ENCODE measurements at places on chromosomes 6 and 20.
A peak's percentile ranks its signal among the peaks of the same experiment; 100 is the strongest.

GRCh38 chr6:62474793-62475192 is 188.8 kb upstream of the KHDRBS2 start:
- DNase-seq: no peak

DNA sequence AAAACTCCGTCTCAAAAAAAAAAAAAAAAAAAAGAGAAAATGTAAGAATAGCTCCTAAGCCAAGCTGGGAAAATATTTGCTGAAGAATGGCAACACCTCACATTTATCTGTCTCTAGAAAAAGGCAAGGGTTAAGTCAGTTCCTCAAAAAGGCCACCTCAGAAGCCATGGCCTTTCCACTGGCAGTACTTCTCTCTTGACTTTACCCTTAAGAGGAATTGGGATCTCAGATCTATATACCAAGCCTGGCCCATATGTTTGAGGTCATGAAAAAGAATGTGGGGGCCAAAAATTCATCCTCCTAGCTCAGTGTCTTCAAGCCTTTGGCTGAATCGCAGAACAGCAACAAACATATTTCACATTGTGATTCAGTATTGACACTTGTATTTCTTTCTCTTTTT is 10.9 kb upstream of the NCOA3 start:
- DNase-seq: no peak

DNA sequence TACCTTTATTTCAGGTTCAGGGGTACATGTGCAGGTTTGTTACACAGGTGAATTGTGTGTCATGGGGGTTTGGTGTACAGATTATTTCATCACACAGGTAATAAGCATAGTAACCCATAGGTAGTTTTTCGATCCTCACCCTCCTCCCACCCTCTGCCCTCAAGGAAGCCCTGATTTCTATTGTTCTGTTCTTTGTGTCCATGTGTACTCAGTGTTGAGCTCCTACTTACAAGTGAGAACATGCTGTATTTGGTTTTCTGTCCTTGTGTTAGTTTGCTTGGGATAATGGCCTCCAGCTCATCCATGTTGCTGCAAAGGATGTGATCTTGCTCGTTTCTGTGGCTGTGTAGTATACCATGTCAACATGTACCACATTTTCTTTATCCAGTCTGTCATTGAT is 66.0 kb downstream of the STK4 start:
- no peak for DNase-seq

DNA sequence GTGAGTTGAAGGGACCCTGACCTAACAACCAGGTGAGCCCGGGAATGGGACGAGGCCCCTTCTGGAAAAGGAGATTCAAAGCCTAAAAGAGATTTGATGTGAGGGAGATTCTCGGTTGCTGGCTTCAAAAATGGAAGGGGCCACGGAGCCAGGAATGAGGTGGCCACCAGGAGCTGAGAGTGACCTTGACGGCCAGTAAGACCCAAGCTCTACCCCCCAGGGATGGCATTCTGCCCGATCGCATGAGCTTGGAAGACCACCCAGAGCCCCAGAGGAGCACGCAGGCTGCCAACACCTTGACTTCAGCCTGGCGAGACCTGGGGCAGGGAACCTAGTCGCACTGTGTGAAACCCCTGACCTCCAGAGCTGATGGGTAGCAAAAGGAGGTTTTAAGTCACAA is 163.9 kb downstream of the BMP7 start:
- no peak for DNase-seq

DNA sequence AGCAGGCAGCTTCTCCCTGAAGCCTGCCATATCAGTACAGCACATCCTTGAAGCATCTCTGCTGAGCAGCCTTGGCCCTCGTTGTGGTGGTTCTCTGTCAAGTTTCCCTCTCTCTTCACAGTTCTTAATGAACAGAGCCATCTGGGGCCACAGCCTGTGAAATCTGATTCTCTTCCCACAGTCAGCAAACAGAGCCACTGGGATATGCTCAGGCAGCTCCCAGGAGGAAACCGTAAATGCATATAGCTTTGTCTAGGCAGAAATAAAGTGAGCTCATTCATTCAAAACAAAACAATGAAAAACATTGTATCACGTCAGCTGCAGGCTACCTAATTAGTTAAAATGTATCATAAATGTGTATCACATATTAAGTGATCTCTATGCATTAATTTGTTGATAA is 80.3 kb downstream of the TBC1D7 start:
- DNase-seq: peak; percentile 11

GRCh38 chr6:110366256-110366655 is 8.1 kb upstream of the METTL24 start:
- no peak for DNase-seq

DNA sequence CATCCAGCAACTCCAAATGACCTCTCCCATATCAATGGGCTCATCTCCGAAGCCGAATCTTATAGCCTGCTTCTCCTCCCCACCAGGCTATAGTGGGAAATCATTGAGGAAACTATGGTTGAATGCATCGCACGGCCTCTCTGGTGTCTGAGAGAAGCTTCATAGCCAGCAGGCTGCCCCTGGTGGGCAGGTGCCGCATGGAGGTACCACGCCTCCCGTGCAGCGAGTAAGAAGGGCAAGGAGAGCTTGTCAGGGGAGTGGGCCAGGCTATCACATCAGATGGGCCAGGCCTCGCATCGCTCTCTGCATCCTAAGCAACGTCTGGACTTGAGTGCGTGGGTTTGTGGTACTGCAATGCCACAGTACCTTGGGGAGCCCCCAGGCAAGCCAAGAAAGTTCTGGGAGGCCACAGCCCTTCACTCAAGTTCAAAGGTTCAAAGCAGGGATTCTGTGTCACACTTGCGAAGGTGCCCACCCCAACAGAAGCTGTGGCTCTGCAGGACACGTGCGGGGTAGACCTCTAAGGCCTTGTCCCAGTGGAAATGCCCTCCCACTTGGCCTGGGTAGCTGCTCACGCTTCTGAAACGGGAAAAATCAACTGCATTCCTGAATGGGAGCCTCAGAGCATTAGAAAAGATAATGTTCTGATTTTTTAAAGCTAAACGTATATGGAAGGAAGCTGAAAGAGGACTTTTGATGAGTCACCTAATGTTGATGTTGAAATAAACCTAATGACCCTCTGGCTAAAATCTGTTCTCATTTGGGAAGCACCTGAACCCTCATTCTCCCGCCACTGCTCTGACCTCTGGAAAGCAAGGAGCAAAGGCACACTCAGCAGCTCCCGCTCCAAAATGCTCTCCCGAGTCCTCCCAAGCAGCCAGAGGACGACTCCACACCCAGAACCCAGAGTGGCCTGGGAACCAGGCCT is 8.4 kb upstream of the IRF4 start:
- DNase-seq: no peak

DNA sequence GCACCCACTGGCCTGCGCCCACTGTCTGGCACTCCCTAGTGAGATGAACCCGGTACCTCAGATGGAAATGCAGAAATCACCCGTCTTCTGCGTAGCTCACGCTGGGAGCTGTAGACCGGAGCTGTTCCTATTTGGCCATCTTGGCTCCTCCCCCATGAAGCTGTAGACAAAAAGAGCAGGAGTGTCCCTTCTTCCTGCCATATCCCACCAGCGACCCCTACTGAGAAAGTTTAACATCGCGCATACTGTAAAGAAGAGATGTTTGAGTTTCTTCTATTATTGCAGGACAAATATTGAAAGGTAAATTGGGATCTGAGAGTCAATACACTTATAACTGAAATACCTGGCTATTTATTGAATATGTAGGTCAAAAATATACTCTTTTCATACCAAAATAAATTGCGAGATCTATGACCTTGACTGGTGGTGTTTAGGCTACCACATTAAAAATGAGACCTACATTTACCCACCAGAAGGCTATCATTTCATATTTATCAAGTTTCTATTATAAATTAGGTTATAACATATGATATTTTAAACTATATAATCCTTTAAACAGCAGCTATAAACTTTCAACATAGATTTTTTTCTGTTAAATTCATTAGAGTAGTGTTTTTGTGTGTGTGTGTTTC is 586.3 kb downstream of the HTR1B start:
- no peak for DNase-seq

GRCh38 chr20:11057624-11058023 is 383.8 kb upstream of the JAG1 start:
- DNase-seq: no peak

- no peak for DNase-seq
Observed at GRCh38 chr6:1625794-1626435, 16.2 kb downstream of the FOXC1 start.

DNA sequence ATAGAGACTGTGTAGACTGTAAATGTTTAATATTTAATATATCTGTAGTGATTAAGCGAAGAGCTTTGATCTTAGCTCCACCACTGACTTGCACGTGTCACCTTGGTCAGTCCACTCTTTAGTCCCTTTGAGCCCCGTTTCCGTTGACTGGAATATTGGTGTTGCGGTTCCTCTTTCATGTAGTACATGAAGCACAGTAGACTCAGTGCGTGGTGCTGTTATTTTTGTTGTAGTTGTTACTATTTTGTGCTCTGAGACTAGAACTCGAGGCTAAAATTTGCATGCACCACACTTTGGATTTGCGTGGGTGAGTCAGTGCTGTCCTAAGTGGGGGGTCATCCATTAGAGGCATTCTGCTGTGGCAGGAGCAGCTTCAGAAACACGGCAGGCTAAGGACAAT is 291.4 kb downstream of the QKI start:
- DNase-seq: no peak

DNA sequence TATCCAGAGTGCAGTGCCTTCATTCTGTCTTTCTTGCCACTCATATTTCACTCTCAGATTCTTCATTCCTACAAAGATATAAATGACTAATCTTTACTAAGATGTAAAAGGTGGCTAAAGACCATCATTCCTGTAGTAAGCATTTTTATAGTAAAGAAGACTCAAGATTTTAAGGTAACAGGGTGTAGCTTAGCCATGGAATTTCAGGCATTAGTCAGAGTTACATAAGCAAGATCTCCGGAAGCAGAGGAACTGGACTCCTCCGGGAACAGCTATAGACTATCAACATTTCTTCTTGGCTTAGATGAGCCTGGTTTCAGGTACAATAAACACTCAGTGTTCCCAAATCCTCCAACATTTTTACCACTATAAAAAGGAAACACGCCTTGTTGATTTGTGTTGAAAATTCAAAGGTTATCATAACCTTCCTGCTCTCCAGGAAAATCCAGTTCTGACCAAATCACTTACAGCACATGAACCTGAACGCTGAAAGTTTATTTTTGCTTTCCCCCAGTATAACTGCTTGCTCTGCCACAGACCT is 23.7 kb downstream of the SERPINB1 start:
- DNase-seq: no peak

- no peak for DNase-seq
Observed at GRCh38 chr6:168291450-168291849, 28.1 kb downstream of the DACT2 start.

- no peak for DNase-seq
Observed at GRCh38 chr6:161373905-161374451, 100.1 kb upstream of the AGPAT4 start.

GRCh38 chr6:49978332-49979226 is 9.2 kb upstream of the DEFB113 start:
- DNase-seq: no peak

GRCh38 chr6:37083243-37084138 is 78.0 kb downstream of the FGD2 start:
- no peak for DNase-seq

DNA sequence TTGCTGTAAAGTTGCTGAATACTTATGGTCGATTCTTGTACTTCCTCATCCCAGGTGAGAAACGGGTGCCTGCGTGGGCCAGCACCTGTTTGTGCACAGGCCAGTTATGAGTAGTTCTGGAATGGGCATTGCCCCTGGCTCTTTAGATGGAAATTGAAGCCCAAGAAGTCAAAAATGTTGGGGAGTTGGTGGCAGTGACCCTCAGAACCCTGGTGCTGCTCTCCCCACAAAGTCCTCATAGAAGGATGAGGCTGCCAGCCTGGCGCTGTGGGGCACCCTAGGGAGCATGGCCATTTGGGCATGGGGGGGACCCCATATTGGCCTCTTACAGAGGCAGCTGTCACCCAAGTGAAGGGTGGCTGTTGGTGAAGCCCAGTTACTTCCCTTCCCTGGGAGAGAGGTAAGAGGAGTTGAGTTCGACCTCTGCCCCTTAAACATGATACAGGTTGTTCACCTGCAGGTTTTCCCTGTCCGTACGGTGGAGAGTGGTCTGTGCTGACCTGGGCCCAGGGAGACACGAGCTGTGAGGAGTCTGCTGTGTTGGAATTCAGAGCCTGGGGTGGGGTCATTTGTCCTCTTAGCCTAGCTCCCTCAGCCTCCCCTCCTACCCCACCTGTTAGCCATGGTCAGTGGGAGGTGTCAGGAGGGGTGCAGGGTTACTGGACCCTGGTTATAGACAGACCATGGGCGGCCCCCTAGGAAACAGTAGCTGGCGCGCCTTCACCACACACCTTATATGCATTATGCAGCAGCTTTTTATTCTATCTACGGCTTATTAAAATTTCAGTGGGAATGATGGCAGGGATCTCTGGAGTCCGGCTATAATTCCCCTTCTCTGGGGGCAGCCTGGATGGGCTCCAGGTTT is 4.9 kb downstream of the HMGA1 start:
- no peak for DNase-seq

DNA sequence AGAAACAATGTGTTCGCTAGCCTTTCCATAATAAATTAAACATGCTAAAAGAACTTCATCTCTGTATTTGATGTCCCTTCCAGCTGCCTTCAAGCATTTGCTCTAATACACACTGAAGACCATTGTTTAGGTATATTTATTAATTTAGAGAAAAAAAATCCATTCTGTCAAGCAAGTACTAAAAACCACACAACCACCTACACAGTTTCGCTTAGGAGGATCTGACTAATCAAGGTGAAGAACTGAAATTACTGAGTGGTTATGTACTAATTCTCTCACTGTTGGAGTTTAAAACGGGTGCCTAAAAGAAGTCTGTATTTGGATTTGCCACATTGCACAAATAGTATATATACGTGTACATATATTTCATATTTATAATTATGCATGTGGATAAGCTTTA is 58.9 kb downstream of the GMDS start:
- no peak for DNase-seq

- no peak for DNase-seq
Observed at GRCh38 chr20:59705651-59706399, 101.5 kb downstream of the PHACTR3 start.

DNA sequence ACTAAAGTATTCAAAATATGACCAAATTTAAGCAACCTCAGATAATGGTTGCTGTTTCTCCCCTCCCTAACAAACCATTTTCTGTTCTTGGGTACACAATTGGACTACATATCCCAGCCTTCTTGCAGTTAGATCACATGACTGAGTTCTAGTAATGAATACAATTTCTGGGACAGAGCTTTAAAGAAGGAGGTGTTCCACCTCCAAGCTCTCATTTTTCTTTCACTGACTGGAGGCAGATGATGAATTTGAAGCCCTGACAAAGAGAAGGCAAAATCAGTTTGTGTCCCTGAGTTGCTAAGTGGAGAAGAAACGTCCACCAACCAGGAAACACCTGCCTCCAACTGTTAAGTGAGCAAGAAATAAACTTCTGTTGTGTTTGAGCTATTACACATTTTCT is 117.2 kb downstream of the LCA5 start:
- DNase-seq: no peak

GRCh38 chr20:14830899-14831298 is 493.5 kb upstream of the FLRT3 start:
- no peak for DNase-seq

DNA sequence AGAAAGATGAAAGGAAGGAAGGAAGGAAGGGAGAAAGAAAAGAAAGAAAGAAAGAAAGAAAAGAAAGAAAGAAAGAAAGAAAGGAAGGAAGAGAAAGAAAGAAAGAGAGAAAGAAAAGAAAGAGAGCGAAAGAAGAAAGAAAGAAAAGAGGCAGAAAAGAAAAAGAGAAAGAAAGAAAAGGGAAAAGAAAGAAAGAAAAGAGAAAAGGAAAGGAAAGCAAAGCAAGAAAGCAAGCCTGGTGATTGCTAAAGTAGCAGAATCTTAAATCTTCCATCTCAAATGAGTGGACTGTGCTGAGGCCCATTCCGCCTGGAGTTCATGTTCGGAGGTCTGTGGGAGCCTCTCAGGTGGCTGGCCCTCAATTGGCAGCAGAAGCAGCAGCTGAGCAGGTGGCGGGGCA is 148.4 kb downstream of the TFAP2A start:
- no peak for DNase-seq
